Stimulated activated CD4-positive, alpha-beta T cell treated with anti-CD3 and anti-CD28 coated beads, TNF-alpha, amount 100 ng/mL, for 4 hours (primary cell): ENCODE measurements at places on chromosomes 6 and 20.

DNA sequence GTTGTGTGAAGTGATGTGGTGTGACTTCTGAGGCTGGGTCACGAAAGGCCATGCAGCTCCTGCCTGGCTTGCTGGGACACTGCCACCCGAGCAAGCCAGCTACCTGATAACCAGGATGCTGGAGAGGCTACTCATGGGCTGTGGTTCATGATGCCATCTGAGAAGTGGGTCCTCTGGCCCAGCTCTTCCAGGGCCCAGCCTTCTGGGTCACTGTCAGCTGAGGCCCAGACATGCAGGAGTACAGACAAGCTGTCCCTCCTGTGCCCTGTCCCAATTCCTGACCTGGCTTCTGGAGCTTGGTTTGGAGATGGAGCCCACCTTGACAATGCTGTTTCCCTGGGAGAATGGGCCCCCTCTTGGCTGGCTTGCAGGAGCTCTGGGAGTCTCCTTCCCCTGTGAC lies 87.0 kb downstream of the DHX35 start:
- DNase-seq: no peak

- no peak for DNase-seq
These were observed 292.7 kb downstream of the TAF4 start for GRCh38 chr20:61772828-61773631.

- DNase-seq: no peak
These were observed 92.3 kb upstream of the BEND6 start for GRCh38 chr6:56862415-56863175.

DNA sequence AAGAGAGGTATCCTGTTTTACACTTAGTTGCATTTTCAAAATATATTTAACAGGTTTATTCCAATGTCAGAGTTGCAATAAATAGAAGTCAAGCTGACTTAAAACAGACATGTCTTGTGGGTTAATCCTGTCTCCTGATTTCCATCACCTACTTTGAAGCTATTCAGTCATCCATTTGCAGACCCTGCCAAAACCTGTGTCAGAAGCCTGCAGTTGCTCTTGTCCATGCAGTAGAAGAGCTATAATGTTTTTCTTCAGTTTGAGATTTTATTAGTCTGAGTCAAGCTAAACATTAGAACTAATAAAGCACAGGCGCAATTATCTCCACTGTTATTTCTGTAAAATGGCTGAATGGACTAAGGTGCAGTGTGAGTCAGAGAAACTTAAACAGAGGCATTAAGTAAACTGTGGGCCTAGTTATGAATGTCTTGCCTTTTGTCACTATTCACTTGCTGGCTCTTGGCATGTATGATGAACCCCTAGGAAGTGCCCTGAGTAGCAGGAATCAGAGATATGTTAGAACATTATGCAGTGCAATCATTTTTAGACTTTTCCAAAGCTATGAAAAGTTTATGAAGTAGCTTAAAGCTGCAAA lies 11.0 kb upstream of the HDGFL1 start:
- DNase-seq: no peak

DNA sequence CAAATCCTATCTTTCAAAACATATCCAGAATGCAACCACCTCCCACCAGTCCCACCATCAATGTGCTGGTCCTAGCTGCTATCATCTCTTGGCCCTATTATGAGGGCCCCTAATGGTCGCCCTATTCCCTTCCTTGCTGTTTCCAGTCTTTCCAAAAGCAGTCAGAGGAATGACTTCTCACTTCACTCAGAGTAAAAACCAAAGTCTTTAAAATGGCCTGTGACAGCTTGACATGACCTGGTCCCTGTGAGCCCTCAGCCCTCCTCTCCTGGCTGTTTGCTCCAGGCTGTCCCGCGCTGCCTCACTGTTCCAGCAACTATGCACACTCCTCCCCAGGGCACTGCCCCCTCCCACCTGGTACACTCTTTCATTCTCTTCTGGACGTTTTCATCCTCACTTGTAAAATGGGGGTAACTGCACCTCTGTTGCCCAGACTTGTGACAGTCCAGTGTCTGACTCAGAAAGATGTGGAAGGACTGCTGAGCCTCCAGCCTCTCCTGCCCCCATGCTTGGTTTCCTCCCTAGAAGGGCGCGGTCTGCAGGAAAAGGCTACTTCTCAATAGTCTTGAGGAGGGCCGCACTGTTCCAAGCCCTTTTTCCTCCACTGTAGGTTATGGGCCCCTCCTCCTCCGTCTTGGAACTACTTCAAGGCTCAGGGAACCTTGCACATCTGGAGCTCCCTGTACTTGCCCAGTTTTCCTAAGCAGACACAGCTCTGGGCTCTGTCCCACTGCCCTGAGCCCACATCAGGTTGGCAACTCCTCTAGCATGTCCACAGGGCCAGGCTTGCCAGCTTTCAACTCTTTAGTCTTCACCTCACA lies 64.7 kb downstream of the MYH7B start:
- no peak for DNase-seq

DNA sequence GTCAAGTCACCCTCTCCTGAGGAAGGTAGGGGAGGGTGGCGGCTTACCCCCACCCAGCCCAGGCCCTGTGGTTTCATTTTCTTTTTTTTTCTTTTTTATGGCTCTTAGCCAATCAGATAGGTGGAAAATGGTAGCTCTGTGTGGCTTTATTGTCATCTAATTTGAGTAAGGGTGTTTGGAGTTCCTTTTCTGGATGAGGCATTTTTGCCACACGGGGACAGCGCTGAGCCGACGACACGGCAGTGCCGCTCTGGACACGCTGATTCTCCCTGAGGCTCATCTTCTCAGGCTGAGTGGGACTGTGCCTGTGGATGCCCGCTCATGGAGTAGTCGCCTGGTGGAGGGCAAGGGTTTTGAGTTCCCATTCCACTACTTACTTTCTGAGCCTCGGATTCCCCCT lies 37.6 kb upstream of the ANGPT4 start:
- DNase-seq: no peak

DNA sequence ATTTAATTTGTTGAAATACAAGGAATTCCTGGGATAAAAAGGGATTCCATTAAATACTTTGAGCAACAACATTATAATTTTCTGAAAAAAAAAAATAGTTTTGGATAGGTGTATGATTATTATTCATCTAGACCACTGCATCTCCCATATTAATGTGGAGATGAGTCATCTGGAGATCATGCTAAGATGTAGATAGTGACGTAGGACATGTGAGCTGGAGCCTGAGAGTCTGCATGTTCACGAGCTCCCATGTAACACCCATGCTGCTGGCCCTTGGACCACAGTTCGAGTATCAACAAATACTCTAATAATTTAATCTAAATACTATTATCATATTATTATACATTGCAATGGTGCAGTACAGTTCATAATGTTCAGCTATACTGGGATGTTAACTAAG lies 91.6 kb downstream of the EPM2A start:
- DNase-seq: no peak

DNA sequence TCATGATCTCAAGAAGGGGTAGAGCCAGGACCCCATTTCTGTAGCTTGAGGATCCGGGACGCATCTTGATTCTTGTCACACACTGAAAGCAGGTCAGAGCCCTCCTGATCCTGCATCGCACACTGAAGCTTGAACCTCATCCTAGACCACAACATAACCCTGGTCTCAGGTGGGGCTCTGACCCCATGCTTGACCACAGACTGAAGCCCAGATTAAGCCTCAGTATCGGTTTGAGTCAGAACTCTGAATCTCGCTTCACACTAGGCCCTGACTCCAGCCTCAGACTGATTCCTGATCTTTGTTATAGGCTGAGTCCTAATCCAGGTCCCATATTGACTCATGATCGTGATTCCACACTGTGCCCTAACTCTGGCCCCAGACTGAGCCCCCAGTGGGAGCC lies 8.5 kb upstream of the RSPO4 start:
- no peak for DNase-seq

GRCh38 chr20:63978319-63979228 lies 868 bp downstream of the SAMD10 start:
- peak; percentile 33 for DNase-seq
